Activated naive CD8-positive, alpha-beta T cell treated with anti-CD3 and anti-CD28 coated beads, Interleukin-2, amount 50 U/mL, for 24 hours (primary cell): ENCODE measurements at places on chromosomes 2 and 18.

GRCh38 chr2:75324861-75325284, 125.6 kb upstream of the TACR1 start:
- no peaks in the 10 kb centered on the region for H3K4me1 ChIP-seq
- H3K36me3 ChIP-seq: peaks cover 3% of the 10 kb centered on the region
- no peaks in the 10 kb centered on the region for H3K27me3 ChIP-seq
- no peak overlapping the region for H3K4me3 ChIP-seq
- no peak overlapping the region for H3K27ac ChIP-seq
- no peak for DNase-seq

GRCh38 chr2:105732101-105732500, 12.6 kb upstream of the NCK2 start:
- H3K27ac ChIP-seq: no peak overlapping the region
- H3K36me3 ChIP-seq: no peaks in the 10 kb centered on the region
- no peak overlapping the region for H3K4me3 ChIP-seq
- H3K27me3 ChIP-seq: no peaks in the 10 kb centered on the region

DNA sequence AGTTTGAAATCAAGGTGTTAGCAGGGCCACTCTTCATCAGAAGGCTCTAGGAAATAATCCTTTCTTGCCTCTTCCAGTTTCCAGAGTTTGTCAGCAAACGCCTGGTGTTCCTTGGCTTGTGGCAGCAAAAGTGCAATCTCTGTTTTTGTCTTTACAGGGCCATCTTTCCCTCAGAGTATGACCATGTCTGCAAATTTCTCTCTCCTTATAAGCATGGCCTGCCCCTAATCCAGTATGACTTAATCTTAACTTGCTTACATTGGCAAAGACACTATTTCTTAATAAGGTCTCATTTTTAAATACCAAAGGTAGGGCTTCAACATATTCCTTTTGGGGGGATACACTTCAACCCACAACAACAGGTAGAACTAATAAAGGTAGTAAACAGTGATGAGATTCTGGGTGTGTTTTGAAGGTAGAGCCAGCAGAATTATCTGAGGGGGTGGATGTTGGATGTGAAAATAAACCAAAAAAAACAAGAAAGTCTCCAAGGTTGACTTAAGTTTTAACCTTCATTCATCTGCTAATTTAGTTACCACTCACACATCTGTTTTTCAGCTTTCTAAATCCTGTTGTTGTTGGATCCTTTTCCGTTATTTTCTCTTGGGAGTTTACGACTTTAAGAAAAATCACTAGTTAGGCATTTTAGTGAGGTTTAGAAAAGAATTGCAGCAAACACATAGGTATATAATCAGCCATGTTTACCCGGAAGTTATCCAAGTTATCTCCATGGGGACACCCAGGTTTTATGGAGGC, 234.4 kb upstream of the FIGN start:
- no peak overlapping the region for H3K27ac ChIP-seq
- no peaks in the 10 kb centered on the region for H3K36me3 ChIP-seq
- H3K4me1 ChIP-seq: no peaks in the 10 kb centered on the region

DNA sequence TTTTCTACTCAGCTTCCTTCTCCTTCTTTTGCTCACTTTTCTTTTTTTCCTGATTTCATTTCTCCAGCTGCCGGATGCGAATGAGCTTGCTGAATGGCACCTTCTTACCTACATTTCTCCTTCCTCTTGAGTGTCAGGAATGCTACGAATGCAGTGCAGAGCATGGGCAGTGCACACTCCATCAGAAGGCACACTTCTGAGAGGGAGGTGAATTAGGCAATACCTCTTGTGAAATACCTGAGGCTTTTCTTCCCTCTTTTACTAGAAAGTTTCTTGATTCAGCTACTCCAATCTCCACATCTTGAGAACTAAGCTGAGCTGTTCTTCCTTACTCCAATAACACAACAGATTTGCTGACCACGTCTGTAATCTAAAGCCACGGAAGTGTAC, 51.1 kb downstream of the PLEKHM3 start:
- no peak for DNase-seq
- peaks cover 36% of the 10 kb centered on the region for H3K4me1 ChIP-seq
- H3K27ac ChIP-seq: no peak overlapping the region
- H3K4me3 ChIP-seq: no peak overlapping the region
- H3K36me3 ChIP-seq: peaks cover 4% of the 10 kb centered on the region

GRCh38 chr18:4870177-4870773, 326.8 kb downstream of the AKAIN1 start:
- H3K27me3 ChIP-seq: no peaks in the 10 kb centered on the region
- DNase-seq: no peak
- H3K36me3 ChIP-seq: no peaks in the 10 kb centered on the region
- H3K27ac ChIP-seq: no peak overlapping the region

DNA sequence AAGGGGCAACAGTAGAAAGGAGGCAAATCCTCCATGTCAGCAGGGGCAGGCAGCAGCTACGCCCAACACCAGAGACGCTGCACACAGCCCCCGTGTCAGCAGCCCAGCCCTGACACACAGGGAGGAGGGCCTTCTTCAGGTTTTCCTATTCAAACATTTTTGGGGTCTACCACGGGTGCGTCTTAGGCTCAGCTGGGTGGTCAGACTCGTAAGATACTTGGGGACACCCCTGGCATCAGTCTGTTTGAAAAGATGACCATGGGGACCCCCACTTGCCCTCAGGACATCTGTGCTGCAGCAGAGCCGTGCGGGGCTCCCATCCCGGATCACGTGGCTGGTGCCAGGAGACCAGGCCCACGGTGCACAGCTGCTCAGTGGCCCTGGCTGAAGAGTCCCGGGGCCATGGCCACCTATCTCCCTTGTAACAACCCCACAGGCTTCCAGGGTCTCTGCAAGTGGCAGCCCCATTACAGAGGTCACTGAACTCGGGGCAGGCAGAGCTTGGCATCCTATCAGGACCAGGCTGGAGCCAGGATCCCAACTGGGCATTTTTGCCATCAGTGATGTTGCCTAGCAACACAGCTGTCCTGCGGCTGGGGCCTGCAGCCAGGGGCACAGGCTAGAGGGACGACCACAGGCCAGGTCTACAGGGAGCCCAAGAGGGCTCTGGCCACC, 82.5 kb downstream of the EDAR start:
- H3K4me1 ChIP-seq: no peaks in the 10 kb centered on the region
- DNase-seq: no peak
- no peaks in the 10 kb centered on the region for H3K27me3 ChIP-seq
- H3K36me3 ChIP-seq: no peaks in the 10 kb centered on the region
- H3K27ac ChIP-seq: no peak overlapping the region

GRCh38 chr2:45782986-45783385, 131.5 kb downstream of the PRKCE start:
- peaks cover 13% of the 10 kb centered on the region for H3K4me1 ChIP-seq
- H3K36me3 ChIP-seq: no peaks in the 10 kb centered on the region
- H3K4me3 ChIP-seq: no peak overlapping the region
- no peak overlapping the region for H3K27ac ChIP-seq
- no peak for DNase-seq

- DNase-seq: no peak
- H3K36me3 ChIP-seq: no peaks in the 10 kb centered on the region
- H3K4me3 ChIP-seq: no peak overlapping the region
- no peaks in the 10 kb centered on the region for H3K4me1 ChIP-seq
Measured at GRCh38 chr18:4077204-4077603, 377.9 kb downstream of the DLGAP1 start.

GRCh38 chr2:180677200-180677599, 303.2 kb upstream of the UBE2E3 start:
- no peak overlapping the region for H3K4me3 ChIP-seq
- no peaks in the 10 kb centered on the region for H3K4me1 ChIP-seq
- DNase-seq: no peak
- H3K27ac ChIP-seq: no peak overlapping the region
- no peaks in the 10 kb centered on the region for H3K36me3 ChIP-seq

GRCh38 chr2:10374362-10374943, 71.7 kb downstream of the HPCAL1 start:
- H3K4me3 ChIP-seq: no peak overlapping the region
- H3K36me3 ChIP-seq: peaks cover 4% of the 10 kb centered on the region
- no peak for DNase-seq
- H3K27ac ChIP-seq: peak overlapping the region; percentile 26

DNA sequence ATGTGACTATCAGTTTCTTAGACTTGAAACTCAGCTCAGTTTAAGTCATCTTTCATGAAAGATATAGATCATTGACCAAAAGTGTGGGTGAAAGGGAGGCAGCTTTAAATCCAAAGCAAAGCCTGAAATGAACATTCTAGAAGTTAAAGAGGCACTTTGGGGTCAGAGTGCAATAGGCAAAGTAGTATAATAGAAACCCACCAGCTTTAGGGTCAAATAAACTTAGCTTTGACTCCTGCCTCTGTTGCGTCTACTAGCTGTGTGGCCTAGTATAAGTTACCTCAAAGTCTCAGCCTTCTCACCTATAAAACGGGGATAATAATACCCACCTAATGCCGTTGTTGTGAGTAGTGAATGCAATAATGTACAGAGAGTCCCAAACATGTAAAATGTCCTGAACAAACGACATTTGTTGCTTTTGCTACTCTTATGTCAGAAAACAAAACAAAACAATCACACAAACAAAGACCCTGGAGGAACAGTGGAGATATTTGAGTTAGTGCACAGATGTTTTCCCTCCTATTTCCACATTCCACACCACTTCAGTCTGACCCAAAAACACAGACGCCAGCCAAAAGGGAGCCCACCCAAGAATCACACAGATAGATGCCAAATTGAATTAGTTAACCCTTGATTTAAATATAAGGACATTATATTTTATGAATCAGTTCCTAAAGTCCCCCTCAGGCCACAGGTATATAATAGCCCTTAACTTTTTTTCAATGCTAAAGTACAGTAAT, 657.0 kb downstream of the ARHGAP15 start:
- no peak for DNase-seq
- H3K27ac ChIP-seq: no peak overlapping the region
- peaks cover 7% of the 10 kb centered on the region for H3K27me3 ChIP-seq
- H3K4me3 ChIP-seq: no peak overlapping the region

- peaks cover 2% of the 10 kb centered on the region for H3K27me3 ChIP-seq
- H3K36me3 ChIP-seq: no peaks in the 10 kb centered on the region
- no peak overlapping the region for H3K4me3 ChIP-seq
- H3K4me1 ChIP-seq: peaks cover 31% of the 10 kb centered on the region
- DNase-seq: no peak
Measured at GRCh38 chr2:109330056-109330455, 201.1 kb downstream of the SH3RF3 start.

- peaks cover 10% of the 10 kb centered on the region for H3K4me1 ChIP-seq
- H3K27me3 ChIP-seq: no peaks in the 10 kb centered on the region
- H3K36me3 ChIP-seq: no peaks in the 10 kb centered on the region
- H3K27ac ChIP-seq: no peak overlapping the region
- DNase-seq: no peak
Measured at GRCh38 chr18:49464718-49465598, 4.5 kb upstream of the DYM start.

GRCh38 chr2:15201009-15201408, 360.1 kb downstream of the NBAS start:
- DNase-seq: no peak
- no peaks in the 10 kb centered on the region for H3K27me3 ChIP-seq
- peaks cover 10% of the 10 kb centered on the region for H3K4me1 ChIP-seq
- peaks cover 27% of the 10 kb centered on the region for H3K36me3 ChIP-seq

DNA sequence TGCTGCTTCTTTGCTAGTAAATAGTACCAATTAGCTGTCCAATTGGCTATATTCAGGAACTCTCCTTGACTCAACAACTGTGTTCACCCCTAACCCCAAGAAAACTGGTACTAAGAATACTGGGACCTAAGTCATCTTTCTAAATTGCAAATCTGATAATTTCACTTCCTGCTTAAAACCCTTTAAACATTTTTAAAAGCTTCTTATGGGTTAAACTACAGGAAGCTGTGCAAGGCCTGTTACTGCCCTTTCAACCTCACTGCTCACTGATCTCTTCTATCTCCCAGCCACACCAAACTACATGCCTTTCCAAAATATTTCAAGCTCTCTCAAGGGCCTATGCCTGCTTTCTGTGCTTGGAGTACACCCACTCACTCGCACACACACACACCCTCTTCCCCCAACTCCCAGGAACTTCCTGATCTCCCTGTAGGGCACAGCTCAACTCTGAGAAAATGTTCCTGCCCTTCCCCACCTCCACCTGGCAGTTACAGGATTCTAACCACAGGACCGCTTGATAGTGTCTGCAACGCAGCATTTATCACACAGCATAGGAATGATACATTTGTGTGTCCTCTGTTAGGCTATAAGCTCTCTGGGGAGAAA, 6.7 kb downstream of the LMAN1 start:
- no peak overlapping the region for H3K27ac ChIP-seq
- DNase-seq: no peak
- H3K4me1 ChIP-seq: peaks cover 32% of the 10 kb centered on the region
- no peaks in the 10 kb centered on the region for H3K27me3 ChIP-seq

DNA sequence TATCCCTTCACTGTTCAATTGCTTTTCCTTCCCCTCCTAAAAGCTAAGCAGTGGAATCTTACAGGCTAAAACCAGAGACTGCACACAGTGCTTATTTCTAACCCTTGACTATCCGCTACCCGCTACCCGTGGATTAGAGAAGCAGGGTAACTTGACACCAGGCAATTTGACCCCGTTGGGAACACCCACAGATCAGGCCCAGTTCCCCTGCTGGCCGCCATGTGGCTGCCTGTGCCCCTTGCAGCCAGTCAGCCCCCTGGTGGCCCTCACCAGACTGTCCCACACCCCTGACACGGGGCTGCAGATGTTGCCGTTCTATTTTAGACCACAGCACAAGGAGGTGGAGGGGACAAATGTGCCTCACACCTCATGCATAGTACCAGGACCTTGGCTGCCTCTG, 74.8 kb downstream of the TXNL1 start:
- DNase-seq: no peak
- H3K27ac ChIP-seq: no peak overlapping the region
- H3K27me3 ChIP-seq: no peaks in the 10 kb centered on the region
- H3K4me3 ChIP-seq: no peak overlapping the region
- H3K4me1 ChIP-seq: no peaks in the 10 kb centered on the region
- H3K36me3 ChIP-seq: no peaks in the 10 kb centered on the region

- peak; percentile 64 for DNase-seq
- H3K27me3 ChIP-seq: peaks cover 11% of the 10 kb centered on the region
- no peak overlapping the region for H3K4me3 ChIP-seq
- H3K36me3 ChIP-seq: no peaks in the 10 kb centered on the region
- H3K27ac ChIP-seq: peak overlapping the region; percentile 46
- H3K4me1 ChIP-seq: peaks cover 72% of the 10 kb centered on the region
Measured at GRCh38 chr2:230902180-230902899, 22.7 kb downstream of the GPR55 start.

- H3K36me3 ChIP-seq: no peaks in the 10 kb centered on the region
- no peak for DNase-seq
- no peak overlapping the region for H3K27ac ChIP-seq
- H3K4me3 ChIP-seq: no peak overlapping the region
Measured at GRCh38 chr18:2180586-2180985, 390.7 kb downstream of the METTL4 start.

DNA sequence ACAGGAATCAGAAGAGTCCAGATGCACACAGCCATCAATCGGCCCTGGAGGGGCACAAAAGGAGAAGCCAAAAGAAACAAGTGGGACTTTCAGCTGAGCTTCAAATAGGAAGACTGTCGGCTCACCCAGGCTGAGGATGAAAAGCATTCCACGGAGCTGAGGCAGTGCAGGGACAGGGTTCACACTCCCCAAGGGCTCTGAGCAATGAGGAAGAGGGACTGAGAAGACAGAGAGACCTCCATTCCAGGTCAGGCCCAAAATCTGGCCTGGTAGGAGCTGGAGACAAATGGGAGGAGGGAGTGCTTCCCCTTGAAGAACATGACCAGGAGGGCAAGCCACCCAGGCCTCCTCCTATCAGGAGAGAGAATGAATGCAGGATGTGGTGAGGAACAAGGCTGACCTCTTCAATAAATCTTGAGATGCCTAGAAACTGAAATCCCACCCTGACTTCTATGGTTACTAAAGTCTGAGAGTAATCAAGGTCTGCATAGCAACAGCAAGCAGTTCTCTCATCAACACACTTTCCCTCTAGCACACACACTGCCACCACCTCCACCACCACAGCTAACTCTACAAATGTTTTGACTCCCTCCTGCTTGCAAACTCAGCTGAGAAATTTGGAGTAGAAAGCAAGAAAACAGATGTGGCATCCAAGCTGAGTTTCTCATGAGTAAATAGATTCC, 434.4 kb downstream of the TNS1 start:
- no peak for DNase-seq
- no peaks in the 10 kb centered on the region for H3K4me1 ChIP-seq
